ENCODE measurements at places on chromosomes 2 and 18. TPM values are rescaled to one million over a fixed set of nuclear protein-coding genes. Genes with fewer than 3 reads are reported as not detected.

GRCh38 chr2:81734981-81735380, 1430.4 kb upstream of the LRRTM1 start:
- DNase-seq: no peak

DNA sequence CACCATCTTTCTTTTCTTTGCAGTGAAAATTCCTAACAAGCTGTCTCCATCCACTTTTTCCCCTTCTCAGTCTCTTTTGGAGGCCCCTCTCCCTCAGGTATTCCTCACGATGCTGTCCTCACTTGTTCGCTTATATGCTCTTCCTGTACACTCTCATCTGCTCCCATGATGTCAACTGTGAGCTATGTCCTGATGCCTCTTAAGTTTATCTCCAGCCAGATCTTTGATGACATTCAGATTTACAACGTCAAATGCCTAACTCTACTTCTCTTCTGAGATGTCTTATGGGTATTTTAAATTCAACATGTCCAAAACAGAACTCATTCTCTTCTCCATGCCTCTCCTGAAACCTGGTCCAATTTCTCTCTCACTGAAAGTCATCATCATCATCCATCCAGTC, 55.1 kb upstream of the SERTAD2 start:
- DNase-seq: no peak

DNA sequence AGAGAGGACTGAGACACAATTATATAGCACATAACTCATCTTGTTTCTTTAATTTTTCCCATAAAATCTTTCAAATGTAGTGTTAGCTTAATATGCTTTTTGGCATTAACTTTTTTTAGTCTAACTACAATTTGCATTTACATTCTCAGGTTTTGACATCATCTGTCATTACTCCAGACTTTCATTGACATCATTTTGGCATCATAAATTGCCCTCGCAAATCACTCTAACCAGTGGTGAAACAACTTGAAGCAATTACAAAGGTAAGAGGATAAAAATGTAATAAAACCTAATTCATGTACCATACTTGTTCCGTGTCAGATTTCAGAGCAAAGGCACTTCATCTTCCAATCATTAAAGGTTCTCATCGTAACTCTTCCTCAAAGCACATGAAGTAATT, 41.4 kb downstream of the RFX8 start:
- no peak for DNase-seq

DNA sequence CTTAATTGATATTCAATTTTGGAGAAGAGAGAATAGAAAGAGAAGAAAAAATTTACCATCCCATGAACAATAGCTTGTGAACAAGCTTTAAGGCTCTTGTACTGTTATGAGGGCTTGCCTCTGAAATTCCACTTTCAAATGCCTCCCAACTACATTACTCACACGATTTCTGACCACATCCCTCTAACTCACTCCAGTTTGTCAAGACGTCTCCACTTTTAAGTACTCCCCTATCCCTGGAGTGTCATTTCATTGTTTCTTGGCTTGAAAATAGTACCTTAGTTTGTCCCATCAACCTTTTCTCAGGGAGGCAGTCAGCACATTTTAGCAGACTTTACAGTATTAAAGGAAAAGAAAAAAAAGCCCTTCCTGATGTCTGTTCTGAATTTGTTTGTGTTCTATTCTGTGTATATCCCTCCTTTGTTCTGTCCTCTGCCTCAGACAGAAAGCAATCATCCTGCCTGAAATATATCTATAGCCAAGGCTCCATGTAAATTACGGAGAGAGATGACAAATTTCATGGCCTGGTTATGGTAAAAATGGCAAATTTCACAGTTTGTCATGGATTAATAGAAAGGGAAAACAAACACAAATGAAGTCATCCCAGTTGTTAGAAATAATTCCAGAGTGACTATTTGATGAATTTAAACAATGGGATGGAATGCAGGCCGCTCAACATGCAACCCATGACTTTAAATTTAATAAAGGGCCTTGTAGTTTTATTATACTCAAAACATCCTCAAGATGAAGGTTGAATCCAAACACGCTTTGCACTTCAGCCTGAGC, 228.8 kb downstream of the ETAA1 start:
- DNase-seq: no peak

DNA sequence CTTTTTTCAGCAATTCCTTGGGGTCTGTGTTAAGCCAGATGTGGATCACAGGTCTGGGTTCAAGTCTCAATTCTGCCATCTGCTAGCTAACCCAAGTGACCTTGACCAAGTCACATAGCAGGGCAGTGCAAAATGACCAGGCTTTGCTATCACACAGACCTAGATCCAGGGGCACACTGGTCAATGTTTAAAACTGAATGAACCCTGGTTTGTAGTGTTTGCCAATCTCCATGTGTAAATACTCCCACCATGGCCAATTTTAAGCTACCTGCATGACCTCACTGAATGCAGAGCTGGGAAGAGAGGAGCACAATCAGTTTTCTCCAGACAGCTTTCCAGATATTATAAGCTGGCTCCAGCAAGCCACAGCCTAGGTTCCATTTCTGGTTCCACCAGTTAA, 142.9 kb downstream of the CHST9 start:
- DNase-seq: no peak

DNA sequence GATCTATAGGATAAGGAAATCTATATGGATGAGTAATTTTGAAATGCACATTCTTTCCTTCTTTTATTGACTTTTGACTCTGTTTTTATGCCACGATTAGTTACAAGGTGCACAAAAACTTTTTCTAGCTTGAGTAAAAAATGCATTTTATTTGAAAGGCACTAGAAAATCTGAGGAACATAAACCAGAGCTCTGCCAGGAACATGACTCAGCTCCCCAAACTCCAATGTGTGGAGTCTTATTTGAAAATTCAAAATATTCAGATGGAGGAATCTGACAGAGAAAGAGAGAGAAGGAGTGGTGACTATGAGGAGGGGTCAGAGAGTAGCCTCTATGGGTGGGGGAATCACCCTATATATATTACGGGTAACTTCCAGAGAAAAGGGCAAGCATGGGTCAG, 231.0 kb downstream of the DCC start:
- DNase-seq: no peak

DNA sequence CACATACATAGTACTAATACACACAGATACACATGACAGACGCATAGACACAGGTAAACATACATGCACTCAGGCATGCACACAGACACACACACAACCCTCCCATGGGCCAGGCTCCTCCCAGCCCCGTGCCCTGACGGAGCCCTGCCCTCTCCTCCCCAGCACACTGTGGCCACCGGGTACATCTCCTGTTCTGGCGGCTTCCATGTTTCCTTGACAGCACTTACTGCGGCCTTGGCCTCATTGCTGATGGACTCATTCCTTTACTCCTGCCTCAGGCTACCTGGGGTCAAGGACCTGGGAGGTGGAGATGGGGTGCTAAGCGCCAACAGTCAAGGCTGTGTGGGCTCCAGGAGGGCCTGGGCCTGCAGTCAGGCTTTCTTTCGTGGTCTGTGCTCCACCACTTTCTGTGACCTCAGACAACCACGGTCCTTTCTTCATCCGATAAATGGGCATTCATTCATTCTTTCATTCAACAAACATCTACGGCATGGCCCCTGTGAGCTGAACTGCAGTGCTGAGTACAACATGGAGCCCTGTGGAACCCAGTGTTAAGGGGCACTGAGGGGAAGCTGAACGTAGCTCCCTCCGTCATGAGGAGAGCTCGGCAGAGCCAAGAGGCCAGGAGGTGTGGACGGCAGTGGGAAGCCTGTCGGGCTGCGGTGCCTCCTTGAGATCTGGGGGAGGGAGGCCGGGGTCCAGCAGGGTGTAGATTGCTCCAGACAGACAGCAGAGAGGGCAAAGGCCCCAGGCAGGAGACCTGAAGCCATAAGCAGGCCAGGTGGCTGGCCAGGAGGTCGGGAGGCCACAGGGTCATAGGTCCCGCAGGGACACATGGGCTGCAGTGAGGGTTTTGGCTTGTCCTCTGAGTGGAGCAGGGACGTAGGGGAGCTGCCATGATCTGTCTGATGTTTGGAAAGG, 190.4 kb upstream of the HDAC4 start:
- no peak for DNase-seq

GRCh38 chr2:48560546-48561209, 30.7 kb downstream of the STON1 start:
- no peak for DNase-seq

- DNase-seq: no peak
These were observed 92.7 kb upstream of the PXDN start for GRCh38 chr2:1837022-1837421.

DNA sequence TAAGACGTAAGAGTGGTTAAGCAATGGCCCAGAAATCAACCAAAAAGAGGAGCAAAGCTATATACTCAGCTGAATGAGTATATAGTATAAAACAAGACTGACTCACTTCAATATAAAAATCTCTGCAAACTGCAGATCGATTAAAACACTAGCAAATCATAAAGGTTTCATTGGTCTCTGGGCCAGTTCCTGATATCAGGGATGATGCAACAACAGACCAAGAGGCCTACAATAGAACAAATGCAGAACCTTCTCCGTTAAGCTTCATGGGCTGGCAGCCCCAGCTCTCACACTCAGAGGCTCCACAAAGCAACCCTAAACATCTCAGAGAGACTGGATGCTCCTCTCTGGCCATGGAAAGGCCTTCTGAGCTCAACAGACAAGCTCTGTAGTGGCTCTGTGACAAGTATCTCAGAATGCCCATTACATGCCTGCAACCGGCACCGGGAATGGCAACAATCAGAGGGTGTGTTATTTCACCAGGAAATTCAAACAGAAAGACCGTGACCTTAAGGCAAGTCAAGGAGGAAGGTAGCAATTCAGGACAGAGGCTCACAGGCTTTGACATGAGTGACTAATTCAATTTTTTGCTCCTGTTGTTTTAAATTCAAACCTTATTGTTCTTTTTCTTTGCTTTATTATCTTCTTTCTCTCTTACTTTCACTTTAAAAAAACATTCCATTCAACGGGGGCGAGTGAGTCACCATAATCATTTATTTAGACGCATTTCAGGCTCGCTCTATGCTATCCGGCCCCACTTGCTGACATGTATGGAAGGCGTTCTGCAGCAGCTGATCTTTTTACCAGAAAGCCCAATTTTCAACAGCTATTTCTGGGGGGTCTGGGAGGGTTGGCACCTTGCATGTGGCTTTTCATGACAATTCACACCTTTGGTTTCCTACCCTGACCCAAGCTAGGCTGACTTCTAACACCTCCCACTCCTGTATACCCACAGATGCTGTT, 15.1 kb downstream of the CYRIA start:
- no peak for DNase-seq

- no peak for DNase-seq
These were observed 103.7 kb downstream of the KCNH7 start for GRCh38 chr2:162734866-162735265.

DNA sequence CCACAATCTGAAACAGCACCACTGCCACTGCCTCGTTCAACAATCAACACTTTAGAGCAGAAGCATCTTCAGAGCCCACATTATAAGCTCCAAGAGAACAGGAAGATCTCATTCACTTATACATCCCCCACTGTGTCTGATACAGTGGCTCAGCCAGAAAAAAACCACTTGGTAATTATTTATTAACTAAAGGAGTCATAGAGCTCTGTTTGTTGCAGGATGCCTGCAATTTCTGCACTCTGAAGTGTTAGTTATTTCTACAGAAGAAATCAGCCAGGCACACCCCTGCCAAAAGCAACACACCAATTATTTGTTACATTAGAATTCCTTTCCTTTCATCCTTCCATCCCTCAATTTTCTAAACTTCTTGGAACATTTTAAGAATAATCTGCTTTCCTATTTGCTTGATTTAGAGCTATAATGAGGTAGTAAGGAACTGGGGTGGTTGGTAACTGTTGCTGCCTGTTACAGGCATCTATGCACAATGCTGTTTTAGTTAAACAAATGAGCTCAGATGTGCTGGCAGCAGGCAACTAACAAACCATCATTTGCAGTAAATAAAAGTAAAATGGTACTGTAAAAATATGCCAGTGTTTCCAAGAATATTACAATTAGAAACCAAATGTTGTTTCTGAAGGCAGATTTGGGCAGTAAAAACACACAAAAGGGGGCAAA, 59.9 kb downstream of the DYM start:
- peak; percentile 58 for DNase-seq

DNA sequence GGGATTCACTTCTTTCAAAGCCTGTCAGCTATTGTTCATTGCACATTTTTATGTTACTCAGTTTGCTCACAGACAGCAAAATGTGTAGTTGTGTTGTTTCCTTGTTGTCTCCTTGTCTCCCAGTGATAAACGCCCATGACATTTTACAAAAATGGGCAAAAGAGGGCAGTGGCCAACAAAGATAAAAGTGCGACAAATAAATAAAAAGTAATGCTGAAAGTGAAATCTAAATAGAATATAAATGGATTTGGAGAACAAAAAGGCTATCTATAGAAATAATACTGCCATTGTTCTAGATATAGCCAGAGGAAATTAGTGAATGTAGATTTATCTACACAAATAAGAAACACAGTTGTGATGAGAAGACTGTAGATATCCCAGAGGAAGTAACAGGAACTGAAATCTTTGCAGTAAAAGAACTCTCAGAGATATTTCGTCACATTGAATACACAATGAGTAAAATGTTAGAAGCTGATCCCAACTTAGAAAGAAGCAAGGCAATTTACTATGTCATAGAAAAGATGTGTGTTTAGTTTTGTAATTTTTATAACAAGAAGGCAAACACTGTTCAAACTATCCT, 1186.2 kb upstream of the FAM98A start:
- DNase-seq: no peak

DNA sequence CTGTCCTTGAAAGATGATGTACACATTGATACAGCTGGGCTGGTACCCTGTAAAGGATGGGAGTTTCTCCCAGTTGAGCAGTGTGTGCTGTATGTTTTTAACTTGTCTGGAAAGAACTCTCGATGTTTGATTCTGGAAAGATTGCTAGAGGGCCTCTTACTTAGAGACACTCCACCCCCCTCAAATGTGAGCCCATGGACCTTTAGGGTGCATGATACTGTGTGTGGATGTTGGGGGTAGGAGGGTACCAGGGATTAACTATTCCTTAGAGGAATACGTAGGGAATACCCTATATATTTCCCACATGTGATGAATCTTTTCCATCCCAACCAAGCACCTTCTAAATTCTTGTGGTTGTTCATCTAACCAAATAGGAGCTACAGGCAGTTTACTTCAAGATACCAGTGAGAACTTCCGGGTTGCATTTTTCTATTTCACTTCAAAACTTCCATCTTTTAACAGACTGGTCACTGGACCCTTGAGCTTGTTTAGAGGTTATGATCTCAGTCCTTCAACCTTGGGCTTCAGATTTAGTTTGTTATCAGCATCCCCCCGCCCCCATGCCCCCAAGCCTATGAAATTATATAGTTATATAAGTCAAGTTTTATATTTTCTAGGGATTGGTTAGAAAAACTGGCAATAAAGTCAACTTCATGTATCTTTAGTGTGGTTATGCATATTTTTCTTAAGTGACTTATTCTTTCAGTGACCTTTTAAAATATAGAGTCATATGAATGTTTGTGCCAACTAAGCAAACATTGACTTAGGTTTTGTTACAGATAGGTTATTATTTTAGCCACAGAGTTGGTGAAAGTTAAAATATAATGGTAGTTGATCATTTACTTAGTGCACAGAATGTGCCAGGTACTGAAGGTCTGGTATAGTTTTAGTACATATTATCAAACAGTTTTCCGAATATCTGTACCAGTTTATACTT, 18.2 kb downstream of the AFTPH start:
- no peak for DNase-seq

The OST4 gene
- 272 TPM for total RNA-seq

The SCN3A gene
- under 0.01 TPM for total RNA-seq

The C2orf81 gene
- total RNA-seq: 4.3 TPM

The CCDC141 gene
- not detected for total RNA-seq

The PROC gene
- total RNA-seq: 2.9 TPM

The ALPG gene
- total RNA-seq: not detected

The HOXD9 gene
- total RNA-seq: 11.6 TPM

The MRPL33 gene
- total RNA-seq: 139 TPM

The SELENOI gene
- total RNA-seq: 21.4 TPM

Measured in kidney epithelial cell (primary cell).